ENCODE measurements at places on chromosomes 5 and 9. TPM values are rescaled to one million over a fixed set of nuclear protein-coding genes. Genes with fewer than 3 reads are reported as not detected.
A peak's percentile ranks its signal among the peaks of the same experiment; 100 is the strongest.

GRCh38 chr9:95807326-95807947 is 68.1 kb upstream of the ERCC6L2 start:
- no peak for ATAC-seq

- ATAC-seq = no peak
These were observed 3.0 kb downstream of the ZSWIM6 start for GRCh38 chr5:61334868-61335615.

DNA sequence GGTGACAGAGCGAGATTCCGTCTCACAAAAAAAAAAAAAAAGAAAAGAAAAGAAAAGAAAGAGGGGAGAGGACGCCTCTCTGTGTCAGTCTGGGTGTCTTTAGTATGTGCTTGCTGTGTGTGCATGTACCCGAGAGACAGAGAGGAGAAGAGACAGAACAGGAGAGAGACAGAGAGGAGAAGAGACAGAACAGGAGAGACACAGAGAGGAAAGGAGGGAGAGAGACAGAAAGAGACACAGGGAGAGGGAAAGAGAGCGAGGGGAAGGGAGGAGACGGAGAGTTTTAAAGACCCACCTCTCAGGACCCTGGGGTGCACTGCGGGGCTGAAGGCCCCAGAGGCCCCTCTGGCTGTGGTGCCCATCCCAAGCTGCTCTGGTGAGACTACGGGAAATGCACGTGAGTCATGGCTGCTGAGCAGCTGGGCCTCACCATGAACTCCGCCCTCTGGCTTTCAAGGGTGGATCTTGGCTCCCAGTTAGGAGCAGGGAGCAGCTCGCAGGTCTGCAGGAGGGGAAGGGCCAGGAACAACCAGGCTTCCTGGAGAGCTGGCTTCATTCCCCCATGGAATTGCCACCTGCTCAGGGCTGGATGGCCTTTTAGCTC is 7.9 kb downstream of the SLC6A3 start:
- ATAC-seq = peak; percentile 73

DNA sequence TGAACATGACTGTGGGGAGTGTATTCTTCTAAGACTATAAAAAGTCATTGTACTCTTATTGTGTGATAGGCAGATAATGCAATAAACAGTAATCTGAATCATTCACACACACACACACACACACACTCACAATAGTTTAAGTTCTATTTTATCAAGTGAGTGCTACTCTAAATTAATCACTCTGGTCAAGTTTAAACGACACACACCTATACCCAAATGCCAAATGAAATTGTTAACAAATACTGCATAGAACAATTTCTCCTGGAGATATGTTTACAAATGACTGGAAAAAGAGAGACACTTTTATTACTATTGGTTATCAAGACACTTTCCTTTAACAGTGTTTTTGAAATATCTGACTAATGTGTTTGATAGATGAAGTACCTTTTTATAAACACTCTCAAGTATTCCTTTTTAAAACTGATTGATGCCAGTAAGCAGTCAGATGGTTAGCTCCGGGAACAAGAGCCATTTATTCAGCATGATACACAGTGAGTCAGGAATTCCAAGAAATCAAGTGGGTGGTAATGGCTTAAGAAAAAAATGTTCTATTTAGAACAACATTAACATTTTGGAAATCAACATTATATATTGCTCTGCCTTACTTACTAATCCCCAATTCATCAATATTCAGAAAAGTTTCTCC is 521.6 kb upstream of the ST8SIA4 start:
- peak; percentile 82 for ATAC-seq

DNA sequence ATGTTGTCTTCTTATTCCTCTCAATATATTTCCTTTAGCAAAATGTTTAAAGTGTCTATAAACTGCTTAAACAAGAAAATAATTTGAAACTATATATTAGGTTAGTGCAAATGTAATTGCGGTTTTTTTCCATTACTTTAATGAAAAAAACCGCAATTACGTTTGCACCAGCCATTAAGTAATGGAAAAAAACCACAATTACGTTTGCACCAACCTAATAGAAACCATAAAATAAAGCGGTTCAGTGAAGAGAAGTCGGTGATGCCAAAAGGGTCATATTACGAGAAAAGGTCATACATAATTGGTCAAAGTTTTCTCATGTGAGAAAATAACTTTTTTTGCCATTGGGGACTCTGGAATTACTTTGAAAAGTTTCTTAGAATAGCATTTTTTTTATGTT is 385.6 kb upstream of the ST8SIA4 start:
- no peak for ATAC-seq

DNA sequence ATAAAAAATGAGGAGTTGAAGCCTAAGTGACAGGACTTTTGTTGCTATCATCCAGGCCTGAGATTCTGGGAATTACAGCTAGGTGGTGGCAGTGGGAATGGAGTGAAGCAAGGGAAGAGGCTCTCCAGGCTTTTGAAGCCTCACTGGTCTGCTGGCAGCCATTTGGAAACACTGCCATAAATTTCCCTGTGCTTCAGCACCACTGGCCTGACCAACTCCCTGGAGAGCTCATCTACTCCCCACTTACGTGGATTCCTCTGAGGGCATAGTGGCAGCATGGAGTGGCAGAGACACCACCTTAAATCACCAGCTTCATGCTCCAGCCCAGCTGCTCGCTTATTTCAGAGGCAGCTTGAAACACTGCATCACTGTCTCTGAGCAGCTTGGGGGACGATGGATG is 518.2 kb downstream of the TLR4 start:
- peak; percentile 97 for ATAC-seq

DNA sequence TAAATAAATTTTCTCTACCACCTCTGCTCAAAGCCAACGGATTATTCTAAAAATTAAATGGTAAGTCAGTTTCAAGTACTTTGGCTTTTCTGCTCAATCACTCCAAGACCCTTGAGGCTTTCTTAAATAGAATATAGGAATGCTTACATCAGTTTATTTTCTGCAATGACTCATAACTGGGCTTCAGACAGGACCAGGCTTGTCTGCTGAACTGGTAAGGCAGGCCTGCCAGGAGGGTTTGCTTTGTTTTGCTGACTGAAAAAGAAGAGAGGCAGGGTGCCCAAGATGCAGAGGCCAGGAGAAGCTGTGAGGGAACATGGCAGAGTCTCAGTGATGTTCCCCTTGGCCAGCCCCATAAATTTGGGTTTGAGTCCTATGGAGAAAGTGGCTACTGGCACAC is 60.3 kb upstream of the EPB41L4A start:
- ATAC-seq = no peak

DNA sequence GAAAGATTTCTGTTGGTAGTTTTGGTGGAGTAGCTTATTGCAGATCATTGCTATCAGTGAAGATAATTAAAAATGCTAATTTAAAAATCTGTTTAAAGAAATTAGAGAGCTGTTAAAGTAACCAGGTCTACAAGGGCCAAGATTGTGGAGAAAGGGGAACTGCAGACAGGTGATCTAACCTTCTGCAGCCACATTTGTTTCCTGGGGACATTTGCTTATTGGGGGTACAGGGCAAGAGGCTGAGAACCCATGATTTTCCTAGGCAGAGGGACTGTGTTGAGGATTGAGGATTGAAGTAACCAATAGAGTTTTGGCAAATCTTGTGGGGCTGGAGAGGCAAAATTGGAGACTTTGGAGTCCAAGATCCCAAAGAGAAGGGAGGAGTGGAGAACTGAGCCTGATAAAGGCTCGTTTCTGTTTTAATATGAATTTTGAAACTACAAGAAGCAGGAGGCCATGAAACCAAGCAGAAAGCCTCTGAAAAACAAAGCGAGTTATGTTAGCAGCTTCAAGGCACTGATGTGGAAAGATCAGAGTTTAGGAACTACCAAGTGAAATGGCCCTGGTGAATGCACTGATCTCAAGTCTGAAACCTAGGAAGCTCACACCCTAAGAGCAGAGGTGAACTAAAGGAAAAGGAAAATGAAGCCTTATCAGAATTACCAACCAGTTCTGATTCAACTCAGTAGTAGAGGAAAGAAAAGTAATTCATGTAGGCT is 219.8 kb upstream of the C9orf72 start:
- ATAC-seq = no peak

GRCh38 chr9:111896942-111897600 is 457 bp downstream of the UGCG start:
- peak; percentile 35 for ATAC-seq

MYOZ3 gene
- 3.1 TPM for total RNA-seq

SLC34A3 gene
- 0.15 TPM for total RNA-seq

FOXD4 gene
- 0.25 TPM for total RNA-seq

KLHL3 gene
- 5.3 TPM for total RNA-seq

UGT3A2 gene
- 0.52 TPM for total RNA-seq

PCDHAC2 gene
- total RNA-seq = 24.4 TPM
